DND-41 (cell line): ENCODE measurements at places on chromosomes 16 and 17.

GRCh38 chr16:1792836-1793577 lies 498 bp downstream of the IGFALS start:
- no peak for DNase-seq

GRCh38 chr16:27445502-27446175 lies 43.7 kb downstream of the IL21R start:
- no peak for DNase-seq

- no peak for DNase-seq
Observed at GRCh38 chr17:1029196-1029921, 32.4 kb downstream of the TIMM22 start.

DNA sequence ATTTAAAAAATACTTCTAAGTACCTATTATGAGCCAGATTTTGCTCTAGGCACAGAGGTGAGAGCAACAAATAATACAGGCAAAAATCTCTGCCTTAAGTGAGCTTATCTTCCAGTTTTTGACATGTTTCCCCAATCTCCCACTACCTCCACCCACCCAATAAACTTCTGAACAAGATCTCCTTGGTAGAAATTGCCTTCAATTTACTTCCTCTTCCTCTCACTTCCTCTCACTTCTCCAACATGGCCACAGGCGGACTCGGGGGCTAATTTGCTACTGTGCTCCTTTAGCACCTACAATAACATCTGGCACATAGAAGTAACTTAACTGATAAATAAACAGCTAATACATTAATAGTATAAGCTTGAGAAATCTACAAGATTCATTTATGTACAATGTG lies 82.6 kb downstream of the CACNG1 start:
- DNase-seq, result no peak
